ENCODE measurements at places on chromosomes 4 and X. TPM values are rescaled to one million over a fixed set of nuclear protein-coding genes. Genes with fewer than 3 reads are reported as not detected.
A peak's percentile ranks its signal among the peaks of the same experiment; 100 is the strongest.

HOPX gene
- polyA plus RNA-seq, result 29.3 TPM

DNA sequence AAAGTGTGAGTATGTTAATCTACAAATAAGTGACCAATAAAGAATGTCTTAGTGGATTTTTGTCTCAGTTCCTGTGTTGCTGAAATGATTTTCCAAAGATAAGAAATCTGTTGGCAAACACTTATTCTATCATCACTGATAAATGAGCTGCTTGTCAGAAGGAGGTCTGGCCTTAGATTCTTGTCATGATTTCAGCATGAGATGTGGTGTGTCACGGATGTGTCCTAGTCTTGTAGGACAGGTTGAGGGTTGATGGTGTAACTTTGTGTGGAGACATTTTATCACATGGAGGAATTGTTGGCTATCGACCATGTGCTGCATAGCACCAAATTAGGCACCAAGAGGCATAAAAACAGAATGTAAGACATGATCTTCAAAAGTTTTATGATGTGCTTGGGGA lies 31.8 kb upstream of the LIMCH1 start:
- H3K36me3 ChIP-seq, result no peaks in the 10 kb centered on the region
- H3K27me3 ChIP-seq, result no peaks in the 10 kb centered on the region
- no peak for DNase-seq
- no peaks in the 10 kb centered on the region for H3K4me1 ChIP-seq
- no peak overlapping the region for H3K27ac ChIP-seq

GLRA3 gene
- 0.28 TPM for polyA plus RNA-seq

GRCh38 chr4:120773641-120774040 lies 148.9 kb downstream of the PRDM5 start:
- H3K4me1 ChIP-seq, result no peaks in the 10 kb centered on the region
- no peak for DNase-seq
- no peak overlapping the region for H3K4me3 ChIP-seq
- H3K27me3 ChIP-seq, result no peaks in the 10 kb centered on the region
- no peak overlapping the region for H3K27ac ChIP-seq
- no peaks in the 10 kb centered on the region for H3K36me3 ChIP-seq

DNA sequence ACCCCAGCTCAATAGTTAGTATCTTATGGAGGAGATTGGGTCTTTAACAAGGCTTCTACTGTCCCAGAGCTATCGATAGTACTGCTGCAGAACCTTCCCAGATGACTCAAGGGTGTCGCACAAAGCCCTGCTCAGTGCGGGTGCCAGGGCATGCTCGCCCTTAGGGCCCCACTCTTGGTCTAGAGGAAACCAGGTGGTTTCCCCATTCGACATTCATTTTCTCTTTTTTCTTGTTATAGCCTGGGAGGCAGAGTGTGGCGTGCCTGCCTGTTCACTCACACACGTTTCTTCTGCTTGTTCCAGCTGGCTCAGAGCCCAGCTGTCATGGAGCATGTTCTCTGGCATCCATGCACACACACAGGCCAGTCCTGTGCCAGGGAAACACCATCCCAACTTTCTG lies 144.5 kb downstream of the SMIM20 start:
- peak; percentile 70 for DNase-seq
- peaks cover 6% of the 10 kb centered on the region for H3K4me1 ChIP-seq
- H3K4me3 ChIP-seq, result no peak overlapping the region
- H3K27ac ChIP-seq, result no peak overlapping the region
- no peaks in the 10 kb centered on the region for H3K27me3 ChIP-seq

DNA sequence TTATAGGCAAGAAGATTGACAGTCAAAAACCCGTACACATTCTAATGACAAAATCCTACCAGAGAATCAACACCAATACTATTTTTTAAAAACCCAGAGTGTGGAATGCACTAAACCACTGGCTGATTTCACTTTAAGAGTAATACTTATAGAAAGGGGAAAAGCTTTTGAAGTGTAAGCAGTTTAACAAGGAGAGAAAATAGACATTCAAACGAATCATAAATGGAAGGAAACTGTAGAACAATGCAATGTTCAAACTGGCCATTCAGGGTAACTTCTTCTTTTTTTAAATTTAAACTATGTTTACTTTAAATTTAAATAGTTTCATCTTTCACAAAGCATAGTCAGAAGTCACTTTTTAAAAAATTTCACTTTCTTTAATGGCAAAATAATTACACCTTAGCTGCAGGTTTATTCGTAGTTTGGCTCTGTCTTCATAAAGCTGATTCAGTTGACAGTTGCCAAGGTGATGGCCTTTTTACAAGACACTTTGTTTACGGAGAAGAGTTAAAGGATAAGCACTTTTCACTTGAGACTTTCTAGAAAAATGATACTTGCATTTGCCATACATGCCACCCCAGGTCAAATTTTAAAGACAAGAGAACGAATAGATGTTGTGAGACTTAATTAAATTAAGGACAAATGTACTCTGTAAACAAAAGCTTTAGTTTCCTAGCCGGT lies 82.4 kb upstream of the KLF3 start:
- no peaks in the 10 kb centered on the region for H3K36me3 ChIP-seq
- no peaks in the 10 kb centered on the region for H3K4me1 ChIP-seq
- no peak overlapping the region for H3K4me3 ChIP-seq
- H3K27ac ChIP-seq, result no peak overlapping the region
- DNase-seq, result no peak
- no peaks in the 10 kb centered on the region for H3K27me3 ChIP-seq

GRCh38 chrX:68696267-68696990 lies 49.0 kb downstream of the STARD8 start:
- peaks cover 5% of the 10 kb centered on the region for H3K4me1 ChIP-seq
- DNase-seq, result no peak
- no peak overlapping the region for H3K27ac ChIP-seq
- H3K4me3 ChIP-seq, result no peak overlapping the region
- H3K27me3 ChIP-seq, result no peaks in the 10 kb centered on the region

GC gene
- 8.0 TPM for polyA plus RNA-seq

DNA sequence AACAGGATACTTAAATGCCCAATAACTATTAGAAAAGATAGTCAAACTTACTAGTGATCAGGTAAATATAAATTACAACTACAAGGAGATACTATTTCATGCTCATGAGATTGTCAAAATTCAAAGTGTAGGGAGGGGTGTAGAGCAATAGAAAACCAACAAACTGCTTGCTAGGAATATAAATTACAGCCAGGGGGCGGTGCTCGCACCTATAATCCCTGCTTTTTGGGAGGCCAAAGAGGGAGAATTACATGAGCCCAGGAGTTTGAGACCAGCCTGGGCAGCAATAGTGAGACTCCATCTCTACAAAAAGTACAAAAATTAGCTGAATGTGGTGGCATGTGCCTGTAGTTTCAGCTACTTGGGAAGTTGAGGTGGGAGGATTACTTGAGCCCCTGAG lies 556.5 kb upstream of the NR3C2 start:
- H3K27me3 ChIP-seq, result no peaks in the 10 kb centered on the region
- peaks cover 2% of the 10 kb centered on the region for H3K4me1 ChIP-seq
- no peak overlapping the region for H3K4me3 ChIP-seq
- H3K27ac ChIP-seq, result no peak overlapping the region
- no peaks in the 10 kb centered on the region for H3K36me3 ChIP-seq
- DNase-seq, result no peak

CDKL5 gene
- polyA plus RNA-seq, result 1.4 TPM

POU3F4 gene
- not detected for polyA plus RNA-seq

DNA sequence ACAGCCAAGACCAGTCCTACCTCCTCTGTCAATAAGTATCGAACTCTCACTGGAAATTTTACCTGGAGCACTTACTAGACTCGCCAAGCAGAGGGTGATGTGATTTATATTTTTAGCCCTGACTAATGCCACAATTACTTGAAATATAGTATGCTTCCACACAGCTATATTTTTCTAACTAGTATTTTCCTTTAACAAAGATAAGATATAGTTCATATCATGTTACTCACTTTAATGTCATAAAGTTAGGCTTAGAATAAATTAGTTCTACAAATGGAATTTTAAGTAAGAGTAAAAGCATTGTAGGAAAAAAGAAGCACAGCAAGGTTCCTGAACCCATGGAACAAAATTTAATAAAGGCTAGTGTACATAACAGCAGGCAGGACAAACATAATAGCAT lies 16.0 kb upstream of the NKX6-1 start:
- no peaks in the 10 kb centered on the region for H3K27me3 ChIP-seq
- no peaks in the 10 kb centered on the region for H3K4me1 ChIP-seq
- no peak overlapping the region for H3K27ac ChIP-seq
- DNase-seq, result no peak

MGARP gene
- 0.45 TPM for polyA plus RNA-seq

DNA sequence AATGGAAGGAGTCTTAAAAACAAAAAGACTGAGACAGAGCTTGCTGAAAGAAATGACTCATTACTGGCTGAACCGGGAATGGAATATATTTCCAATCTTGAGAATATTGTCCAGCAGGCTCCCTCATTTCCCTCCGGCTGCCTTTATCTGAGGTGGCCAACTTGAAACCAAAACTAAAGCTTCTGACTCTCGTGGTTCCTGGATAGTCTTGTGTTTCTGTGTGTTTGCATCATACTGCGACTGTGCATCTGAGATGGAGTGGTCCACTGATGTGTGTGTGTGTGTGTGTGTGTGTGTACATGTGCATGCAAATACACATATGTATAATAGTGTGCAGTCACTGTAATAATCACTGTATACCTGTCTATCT lies 145.6 kb upstream of the SCML1 start:
- no peaks in the 10 kb centered on the region for H3K36me3 ChIP-seq
- no peaks in the 10 kb centered on the region for H3K27me3 ChIP-seq
- no peaks in the 10 kb centered on the region for H3K4me1 ChIP-seq
- DNase-seq, result no peak
- no peak overlapping the region for H3K27ac ChIP-seq

DNA sequence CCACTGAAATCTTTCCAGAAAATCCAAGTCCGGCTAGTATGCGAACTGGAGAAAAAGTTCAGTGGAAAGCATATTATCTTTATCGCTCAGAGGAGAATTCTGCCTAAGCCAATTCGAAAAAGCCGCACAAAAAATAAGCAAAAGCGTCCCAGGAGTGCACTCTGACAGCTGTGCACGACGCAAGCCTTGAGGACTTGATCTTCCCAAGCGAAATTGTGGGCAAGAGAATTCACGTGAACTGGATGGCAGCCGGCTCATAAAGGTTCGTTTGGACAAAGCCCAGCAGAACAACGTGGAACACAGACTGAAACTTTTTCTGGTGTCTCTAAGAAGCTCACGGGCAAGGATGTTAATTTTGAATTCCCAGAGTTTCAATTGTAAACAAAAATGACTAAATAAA lies 34.4 kb downstream of the STX18 start:
- no peaks in the 10 kb centered on the region for H3K36me3 ChIP-seq
- no peaks in the 10 kb centered on the region for H3K27me3 ChIP-seq
- peaks cover 5% of the 10 kb centered on the region for H3K4me1 ChIP-seq
- no peak overlapping the region for H3K27ac ChIP-seq
- DNase-seq, result no peak

DNA sequence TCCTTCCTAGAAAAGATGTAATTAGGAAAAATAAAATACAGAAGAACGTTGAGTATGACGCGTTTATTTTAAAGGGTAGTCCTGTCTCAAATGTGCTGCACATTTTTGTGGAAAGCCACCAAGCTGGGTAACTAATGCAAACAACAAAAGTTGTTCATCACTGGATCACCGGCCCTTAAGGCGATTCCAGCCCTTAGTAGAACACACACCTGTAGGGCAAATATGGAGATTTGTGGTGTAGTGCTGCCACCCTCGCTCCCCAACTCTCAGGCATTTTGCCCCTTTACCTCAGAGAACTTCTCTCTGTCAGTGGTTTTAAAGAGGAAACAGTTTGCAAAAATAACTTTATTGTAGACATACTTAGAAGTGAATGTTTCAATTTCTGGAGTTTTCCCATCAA lies 1.9 kb downstream of the TBL1X start:
- no peak for DNase-seq
- H3K4me1 ChIP-seq, result peaks cover 7% of the 10 kb centered on the region
- no peak overlapping the region for H3K27ac ChIP-seq
- no peak overlapping the region for H3K4me3 ChIP-seq
- no peaks in the 10 kb centered on the region for H3K27me3 ChIP-seq

TMSB15C gene
- 0.30 TPM for polyA plus RNA-seq

SULT1E1 gene
- polyA plus RNA-seq, result not detected

- H3K4me1 ChIP-seq, result no peaks in the 10 kb centered on the region
- H3K36me3 ChIP-seq, result no peaks in the 10 kb centered on the region
- no peaks in the 10 kb centered on the region for H3K27me3 ChIP-seq
- no peak overlapping the region for H3K27ac ChIP-seq
These were observed 863 bp downstream of the CPE start for GRCh38 chr4:165379678-165380064.

ARSJ gene
- 1.6 TPM for polyA plus RNA-seq

TMEM150C gene
- 8.7 TPM for polyA plus RNA-seq

CLNK gene
- polyA plus RNA-seq, result 0.19 TPM

RNF212 gene
- polyA plus RNA-seq, result 19.0 TPM

NCBP2L gene
- polyA plus RNA-seq, result 0.11 TPM

DNA sequence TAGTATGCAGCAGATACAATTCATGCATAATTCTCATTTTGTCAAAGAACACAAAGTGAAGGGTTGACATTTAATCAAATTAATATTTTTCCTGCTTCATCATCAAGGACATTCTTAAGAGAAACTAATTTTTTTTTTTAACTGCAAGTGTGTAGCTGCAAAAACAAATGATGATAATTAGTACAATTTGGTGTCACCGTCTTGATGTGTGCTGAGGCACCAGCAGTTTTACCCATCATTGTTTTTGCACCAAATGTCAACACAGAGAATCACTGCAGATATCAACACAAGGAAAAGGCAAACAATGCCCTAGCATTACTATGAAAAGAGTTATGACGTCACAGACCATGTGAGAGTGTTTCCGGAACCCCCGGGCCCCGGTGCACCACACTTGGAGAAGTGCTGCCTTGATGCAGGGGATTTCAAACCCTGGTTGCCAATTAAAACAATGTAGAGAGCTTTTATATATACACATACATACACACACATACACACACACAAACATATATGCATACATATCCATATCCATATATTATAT lies 55.9 kb downstream of the AGA start:
- DNase-seq, result no peak
- no peaks in the 10 kb centered on the region for H3K36me3 ChIP-seq
- no peak overlapping the region for H3K4me3 ChIP-seq
- H3K27ac ChIP-seq, result no peak overlapping the region
- H3K4me1 ChIP-seq, result no peaks in the 10 kb centered on the region

DNA sequence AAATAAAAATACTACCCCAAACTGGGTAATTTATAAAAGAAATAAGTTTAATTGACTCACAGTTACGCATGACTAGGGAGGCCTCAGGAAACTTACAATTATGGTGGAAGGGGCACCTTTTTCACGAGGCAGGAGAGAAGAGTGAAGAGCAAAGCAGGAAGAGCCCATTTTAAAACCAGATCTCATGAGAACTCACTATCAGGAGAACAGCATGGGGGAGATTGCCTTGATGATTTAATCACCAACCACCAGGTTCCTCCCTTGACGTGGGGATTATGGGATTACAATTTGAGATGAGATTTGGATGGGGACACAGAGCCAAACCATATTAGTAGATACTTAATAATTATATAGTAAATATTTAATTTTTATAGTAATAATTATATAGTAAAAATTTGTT lies 10.1 kb downstream of the CISD2 start:
- H3K4me3 ChIP-seq, result no peak overlapping the region
- H3K27ac ChIP-seq, result peak overlapping the region; percentile 16
- no peaks in the 10 kb centered on the region for H3K27me3 ChIP-seq
- H3K36me3 ChIP-seq, result no peaks in the 10 kb centered on the region

SPANXN4 gene
- not detected for polyA plus RNA-seq

SERPINA7 gene
- 0.04 TPM for polyA plus RNA-seq

GRCh38 chrX:8639949-8640475 lies 91.9 kb downstream of the ANOS1 start:
- H3K27ac ChIP-seq, result no peak overlapping the region
- peaks cover 15% of the 10 kb centered on the region for H3K27me3 ChIP-seq
- DNase-seq, result no peak
- no peaks in the 10 kb centered on the region for H3K4me1 ChIP-seq
- H3K36me3 ChIP-seq, result no peaks in the 10 kb centered on the region

- no peak for DNase-seq
- H3K4me1 ChIP-seq, result no peaks in the 10 kb centered on the region
- no peak overlapping the region for H3K27ac ChIP-seq
- H3K36me3 ChIP-seq, result no peaks in the 10 kb centered on the region
- no peak overlapping the region for H3K4me3 ChIP-seq
These were observed 269.3 kb downstream of the DHX15 start for GRCh38 chr4:24315056-24315455.
